ENCODE measurements at places on chromosomes 7 and 10.

GRCh38 chr10:69445041-69445440 lies 6.2 kb upstream of the TSPAN15 start:
- no peak for DNase-seq

- no peak for DNase-seq
These were observed 73.4 kb upstream of the ZNF722 start for GRCh38 chr7:63925262-63925625.

DNA sequence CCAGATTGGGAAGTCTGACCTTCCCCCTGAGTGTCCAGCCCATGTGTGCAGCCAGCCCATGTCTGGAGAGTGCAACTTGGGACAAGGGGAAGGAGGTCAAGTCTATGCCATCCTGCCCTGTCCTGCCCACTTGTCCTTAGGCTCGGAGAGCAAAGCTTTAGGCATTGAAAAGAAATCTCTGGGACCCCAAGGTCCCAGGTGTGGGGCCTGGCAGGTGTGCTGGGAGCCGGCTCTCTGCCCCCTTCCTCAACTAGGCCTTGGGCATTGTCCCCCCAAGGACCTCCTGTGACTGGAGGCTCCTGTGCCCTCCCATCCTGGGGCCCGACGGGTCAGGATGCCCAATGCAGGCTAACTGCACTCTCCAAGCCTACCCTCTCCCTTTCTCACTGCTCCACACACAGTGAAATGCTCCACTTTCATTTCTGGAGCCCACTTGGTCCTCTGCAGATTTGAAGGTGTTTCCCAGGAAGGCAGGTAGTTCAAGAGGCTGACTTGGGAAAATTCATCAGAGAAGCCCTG lies 124.7 kb downstream of the PTPN20 start:
- DNase-seq = no peak

GRCh38 chr10:77201135-77202106 lies 436.2 kb downstream of the KCNMA1 start:
- no peak for DNase-seq

- DNase-seq = no peak
These were observed 489.4 kb upstream of the SORCS1 start for GRCh38 chr10:107653832-107654287.

DNA sequence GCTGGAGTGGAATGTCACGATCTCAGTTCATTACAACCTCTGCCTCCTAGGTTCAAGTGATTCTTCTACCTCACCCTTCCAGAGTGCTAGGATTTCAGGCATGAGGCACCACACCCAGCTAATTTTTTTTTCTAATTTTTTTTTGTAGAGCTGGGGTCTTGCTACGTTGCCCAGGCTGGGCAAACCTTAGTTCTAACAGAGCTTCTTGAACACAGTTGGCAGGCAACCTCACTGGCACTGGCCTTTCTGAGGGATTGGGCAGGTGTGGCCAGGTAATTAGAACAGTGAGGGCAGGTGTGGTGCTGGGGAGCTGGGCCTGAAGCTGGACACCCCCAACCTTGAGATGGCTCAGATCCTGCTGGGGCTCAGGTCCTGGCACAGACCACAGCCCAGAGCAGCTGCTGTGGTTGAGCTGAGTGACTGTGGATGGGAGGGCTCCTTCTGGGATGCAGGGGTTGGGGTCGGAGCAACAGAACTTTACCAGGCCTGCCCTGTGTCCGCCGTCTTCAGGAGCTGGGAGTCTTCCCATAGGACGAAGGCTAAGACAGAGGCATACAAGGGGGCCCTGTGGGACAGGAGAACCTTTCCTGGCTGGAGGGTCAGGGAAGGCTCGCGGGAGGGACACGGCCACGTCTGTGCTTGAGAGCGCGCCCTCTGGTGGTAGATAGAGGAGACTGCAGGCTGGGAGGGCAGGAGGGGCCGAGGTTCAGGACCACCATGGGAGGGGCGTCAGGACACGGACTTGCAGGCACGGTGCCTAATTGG lies 48.2 kb downstream of the COL26A1 start:
- peak; percentile 35 for DNase-seq

GRCh38 chr7:23207021-23207420 lies 25.2 kb downstream of the NUP42 start:
- no peak for DNase-seq

GRCh38 chr10:79243181-79244067 lies 103.8 kb upstream of the PPIF start:
- DNase-seq = peak; percentile 33

- no peak for DNase-seq
These were observed 241.9 kb upstream of the SP8 start for GRCh38 chr7:21028599-21028998.

- DNase-seq = no peak
These were observed 90.9 kb downstream of the MTERF1 start for GRCh38 chr7:91789558-91789957.

DNA sequence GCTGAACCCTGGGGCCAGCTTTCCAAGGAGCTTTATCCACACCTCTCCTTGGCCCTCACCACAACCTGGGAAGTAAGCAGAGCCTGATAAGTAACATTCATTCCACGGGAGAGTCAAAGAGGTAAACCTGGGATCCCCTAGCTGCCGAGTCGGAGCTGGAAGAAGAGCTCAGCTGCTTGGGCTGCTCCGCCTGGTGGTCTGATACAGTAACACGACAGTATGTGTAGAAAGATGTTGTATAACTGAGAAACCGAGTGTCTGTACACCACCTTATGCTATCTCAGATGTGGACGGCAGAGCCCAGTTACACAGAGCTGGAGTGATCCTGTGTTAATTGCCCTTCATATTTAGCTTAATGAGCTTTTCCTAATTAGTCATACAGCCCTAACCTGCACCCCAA lies 151.3 kb upstream of the KMT2E start:
- no peak for DNase-seq

GRCh38 chr7:105210721-105211205 lies 178.0 kb downstream of the SRPK2 start:
- no peak for DNase-seq

DNA sequence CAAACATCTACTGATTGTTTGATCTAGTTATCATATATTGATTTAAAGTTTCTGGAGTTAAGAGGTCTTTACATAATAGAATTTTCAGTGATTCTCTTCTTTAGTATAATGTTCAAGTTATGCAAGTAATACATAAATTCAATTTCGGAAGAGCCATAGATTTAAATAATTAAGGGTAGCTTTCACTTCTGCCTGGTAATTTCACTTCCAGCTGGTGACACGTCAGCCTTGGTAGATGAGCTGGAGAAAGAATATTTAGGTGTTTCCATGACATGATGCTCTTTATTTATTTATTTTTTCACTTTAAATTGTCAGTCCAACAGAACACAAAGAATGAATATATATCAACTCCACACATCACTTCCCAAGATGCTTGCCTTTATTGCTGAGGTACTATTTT lies 5.2 kb upstream of the OTUD1 start:
- no peak for DNase-seq

DNA sequence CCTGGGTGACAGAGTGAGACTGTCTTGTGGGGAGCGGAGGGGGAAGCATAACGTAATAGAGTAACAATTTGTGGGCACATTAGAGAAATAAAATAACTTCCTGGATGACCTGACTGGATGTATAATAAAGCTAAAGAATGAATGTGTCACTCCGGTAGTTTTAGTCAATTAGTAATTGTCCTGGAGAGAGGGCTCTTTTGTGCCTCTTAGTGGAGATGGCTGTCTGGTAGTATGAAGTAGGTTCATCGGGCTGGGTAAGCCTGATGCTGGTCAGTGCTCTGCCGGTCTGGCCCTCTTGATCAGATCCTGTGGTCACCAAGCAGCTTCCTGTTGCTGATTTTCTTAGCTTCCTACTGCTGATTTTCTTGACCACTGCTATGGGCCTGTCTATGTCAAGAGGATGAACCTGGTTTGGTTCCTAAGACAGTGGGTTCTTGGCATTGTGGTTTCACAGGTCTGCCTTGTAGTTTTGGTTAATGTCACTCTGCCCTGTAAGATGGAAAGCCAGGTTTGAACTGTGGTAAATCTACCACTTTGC lies 34.1 kb downstream of the ZRANB1 start:
- DNase-seq = no peak

GRCh38 chr10:90031776-90032175 lies 330.4 kb downstream of the KIF20B start:
- DNase-seq = no peak

DNA sequence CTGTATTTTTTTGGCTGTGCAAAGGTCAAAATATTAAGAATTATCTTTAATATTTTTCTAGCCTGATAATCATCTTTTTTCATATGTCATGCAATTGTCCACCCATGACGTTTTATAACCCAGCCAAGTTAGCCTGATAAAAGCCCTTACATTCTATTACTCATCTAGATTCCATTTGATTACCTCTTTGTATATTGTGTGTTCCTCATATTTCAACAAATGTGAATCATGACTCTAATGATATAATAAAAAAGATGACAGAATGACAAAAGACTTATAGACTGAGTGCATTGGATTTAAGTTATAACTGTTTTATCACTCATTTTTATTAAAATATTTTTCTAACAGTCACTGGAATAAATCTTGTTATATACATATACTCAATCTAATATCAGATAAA lies 1560.0 kb upstream of the LRRTM3 start:
- no peak for DNase-seq

- no peak for DNase-seq
These were observed 47.0 kb downstream of the RGS10 start for GRCh38 chr10:119495545-119495944.

GRCh38 chr7:138980563-138981291 lies 462 bp downstream of the KIAA1549 start:
- no peak for DNase-seq

GRCh38 chr7:10934292-10934691 lies 39.4 kb upstream of the PHF14 start:
- DNase-seq = no peak

DNA sequence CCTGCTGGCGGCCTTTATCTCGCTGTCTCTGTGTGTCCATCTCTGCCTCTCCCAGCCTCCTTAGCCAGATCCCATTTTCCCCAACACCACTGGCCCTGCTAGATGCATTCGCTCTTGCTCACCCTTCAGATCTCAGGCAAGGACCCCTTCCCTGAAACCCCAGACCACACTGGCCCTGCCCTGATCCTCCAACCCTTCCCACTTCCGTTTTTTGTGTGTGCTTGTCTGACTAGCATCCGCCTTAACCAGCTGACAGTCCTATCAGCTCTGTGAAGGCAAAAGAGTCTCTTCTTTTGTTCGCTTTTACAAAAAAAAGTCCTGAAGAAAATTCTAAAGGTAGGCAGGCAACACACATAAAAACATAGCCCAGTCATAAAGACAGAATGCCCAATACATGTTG lies 28.7 kb downstream of the CHST15 start:
- no peak for DNase-seq

GRCh38 chr7:38863601-38864291 lies 45.2 kb downstream of the VPS41 start:
- no peak for DNase-seq

DNA sequence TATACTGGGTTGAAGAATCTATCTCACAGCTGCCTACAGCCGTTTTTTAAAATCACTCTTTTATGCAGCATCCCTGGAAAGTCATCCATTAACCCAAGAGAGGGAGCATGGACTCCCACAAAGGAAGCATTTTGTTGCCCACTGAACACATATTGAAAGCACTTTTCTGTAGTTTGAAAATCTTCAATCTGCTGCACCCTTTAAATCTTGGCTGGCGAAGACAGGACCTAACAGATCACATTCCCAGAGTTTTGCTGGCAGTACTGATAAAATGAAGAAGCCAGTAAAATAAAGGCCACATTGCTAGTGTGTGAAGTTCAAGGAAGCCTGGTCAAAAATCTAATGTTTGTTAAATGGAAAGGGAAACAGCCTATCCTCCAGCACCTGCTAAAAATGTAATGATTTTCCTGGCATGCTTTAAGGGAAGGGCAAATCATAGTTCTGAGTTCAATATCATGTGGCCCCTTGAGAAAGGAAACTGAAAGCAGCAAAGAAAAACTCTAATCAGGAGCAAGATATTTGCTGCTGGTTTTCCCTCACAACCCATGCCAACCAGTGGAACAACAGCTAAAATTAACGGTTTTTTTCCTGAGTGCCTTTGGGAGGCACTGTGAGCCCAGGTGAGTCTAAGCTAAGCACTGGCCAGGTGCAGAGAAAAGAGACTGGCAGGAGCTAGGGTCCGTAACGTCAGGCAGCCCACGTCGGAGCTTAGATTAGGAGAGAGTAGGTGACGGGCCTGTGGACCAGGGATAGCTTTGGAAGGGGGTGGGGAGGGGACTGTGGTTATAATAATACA lies 97.9 kb upstream of the PALS2 start:
- DNase-seq = no peak

DNA sequence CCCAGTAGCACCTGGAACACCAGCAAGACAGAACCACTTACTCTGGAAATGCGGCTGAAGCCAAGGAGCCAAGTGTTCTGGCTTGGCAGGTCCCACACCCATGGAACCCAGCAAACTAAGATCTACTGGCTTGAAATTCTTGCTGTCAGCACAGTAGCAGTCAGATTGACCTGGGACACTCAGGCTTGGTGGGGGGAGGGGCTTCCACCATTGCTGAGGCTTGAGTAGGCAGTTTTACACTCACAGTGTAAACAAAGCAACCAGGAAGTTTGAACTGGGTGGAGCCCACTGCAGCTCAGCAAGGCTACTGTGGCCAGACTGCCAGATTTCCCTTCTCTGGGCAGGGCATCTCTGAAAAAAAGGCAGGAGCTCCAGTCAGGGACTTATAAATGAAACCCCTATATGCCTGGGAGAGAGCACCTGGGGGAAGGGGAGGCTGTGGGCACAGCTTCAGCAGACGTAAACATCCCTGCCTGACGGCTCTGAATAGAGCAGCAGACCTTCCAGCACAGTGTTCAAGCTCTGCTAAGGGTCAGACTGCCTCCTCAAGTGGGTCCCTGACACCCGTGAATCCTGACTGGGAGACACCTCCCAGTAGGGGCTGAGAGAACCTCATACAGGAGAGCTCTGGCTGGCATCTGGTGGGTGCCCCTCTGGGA lies 121.2 kb downstream of the MTERF1 start:
- DNase-seq = no peak

GRCh38 chr7:129136887-129137642 lies 7.4 kb upstream of the TSPAN33 start:
- no peak for DNase-seq

DNA sequence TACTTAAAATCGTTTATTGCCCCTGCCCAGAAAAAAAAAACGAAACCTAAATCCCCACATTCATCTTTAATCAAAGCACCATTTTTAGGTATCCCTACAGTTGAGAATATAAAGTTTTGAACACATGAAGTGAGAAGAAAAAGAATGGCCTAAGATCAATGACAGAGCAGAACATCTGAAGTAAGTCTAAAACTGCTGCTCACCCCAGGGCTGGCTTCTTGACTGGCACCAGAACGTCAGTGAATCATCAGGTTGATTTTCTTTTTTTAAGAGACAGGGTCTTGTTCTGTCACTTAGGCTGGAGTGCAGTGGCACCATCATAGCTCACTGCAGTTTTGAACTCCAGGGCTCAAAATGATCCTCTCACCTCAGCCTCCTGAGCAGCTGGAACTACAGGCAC lies 24.9 kb downstream of the SHTN1 start:
- DNase-seq = no peak

- DNase-seq = no peak
These were observed 153.2 kb downstream of the CDH23 start for GRCh38 chr10:71549766-71550533.

Data from activated T-cell treated with anti-CD3 and anti-CD28 coated beads for 1 hour (primary cell).